ENCODE measurements at places on chromosomes 2 and 18.
A peak's percentile ranks its signal among the peaks of the same experiment; 100 is the strongest.

DNA sequence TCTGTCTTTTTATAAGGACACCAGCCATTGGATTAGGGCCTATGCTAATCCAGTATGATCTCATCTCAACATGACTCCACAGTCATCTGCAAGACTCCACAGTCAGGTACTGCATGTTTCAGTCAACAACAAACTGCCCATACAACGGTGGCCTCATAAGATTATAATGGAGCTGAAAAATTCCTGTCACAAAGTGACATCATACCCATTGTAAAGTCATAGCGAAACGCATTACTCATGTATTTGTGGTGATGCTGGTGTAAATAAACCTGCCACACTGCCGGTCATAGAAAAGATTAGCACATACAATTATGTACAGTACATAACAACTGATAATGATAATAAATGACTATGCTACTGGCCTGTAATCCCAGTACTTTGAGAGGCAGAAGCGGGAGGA, 102.2 kb downstream of the TEX51 start:
- DNase-seq = peak; percentile 61

DNA sequence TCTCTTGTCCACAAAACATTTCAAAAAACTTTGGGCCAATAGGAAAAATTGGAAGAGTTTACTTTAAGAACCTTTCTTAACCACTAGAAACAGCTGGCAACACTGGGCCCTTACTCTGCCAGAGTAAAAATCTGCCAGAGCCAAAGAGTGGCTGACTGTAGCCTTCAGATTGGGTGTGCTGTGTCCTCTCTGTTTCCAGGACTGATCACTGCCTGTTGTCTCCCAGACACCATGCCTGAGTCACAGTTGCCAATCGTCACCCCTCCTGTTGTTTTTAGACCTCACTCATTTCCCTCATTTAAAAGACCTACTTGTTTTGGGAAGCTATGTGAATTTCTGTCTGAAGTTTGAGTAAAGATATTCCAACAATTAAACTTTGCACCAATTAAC, 159.1 kb downstream of the PPP1R1C start:
- no peak for DNase-seq

DNA sequence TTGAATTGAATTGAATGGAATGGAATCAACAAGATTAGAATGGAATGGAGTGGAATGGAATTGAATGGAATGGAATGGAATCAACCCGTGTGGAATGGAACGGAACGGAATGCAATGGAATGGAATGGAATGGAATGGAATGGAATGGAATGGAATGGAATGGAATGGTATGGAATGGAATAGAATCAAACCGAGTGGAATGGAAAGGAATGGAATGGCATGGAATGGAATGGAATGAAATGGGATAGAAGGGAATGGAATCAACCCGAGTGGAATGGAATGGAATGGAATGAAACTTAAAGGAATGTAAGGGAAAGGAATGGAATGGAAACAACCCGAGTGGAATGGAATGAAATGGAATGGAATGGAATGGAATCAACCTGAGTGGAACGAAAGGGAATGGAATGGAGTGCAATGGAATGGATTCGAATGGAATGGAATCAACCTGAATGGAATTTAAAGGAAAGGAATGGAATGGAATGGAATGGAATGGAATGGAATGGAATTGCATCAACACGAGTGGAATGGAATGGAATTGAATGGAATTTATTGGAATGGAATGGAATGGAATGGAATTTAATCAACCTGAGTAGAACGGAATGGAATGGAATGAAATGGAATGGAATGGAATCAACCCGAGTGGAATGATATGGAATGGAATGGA, 1146.6 kb downstream of the RPIA start:
- DNase-seq = no peak

DNA sequence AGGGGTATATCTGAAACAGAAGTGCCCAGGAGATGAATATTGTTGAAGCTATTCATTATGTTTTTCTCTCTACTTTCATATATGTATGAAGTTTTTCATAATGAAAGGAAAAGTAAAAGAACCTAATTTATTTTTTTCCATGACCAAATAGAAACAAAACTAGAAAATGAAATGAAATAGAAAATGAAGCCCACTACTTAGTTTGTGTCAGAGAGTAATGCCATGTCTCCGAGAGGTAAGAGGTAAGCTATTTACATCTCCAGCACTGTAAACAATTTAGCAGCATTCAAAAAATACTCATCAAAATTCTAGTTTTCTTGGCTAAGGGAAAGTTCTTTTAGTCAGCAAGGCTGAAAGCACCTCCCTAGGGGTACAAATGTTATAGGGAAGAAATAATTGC, 238.6 kb downstream of the PTH2R start:
- DNase-seq = no peak

DNA sequence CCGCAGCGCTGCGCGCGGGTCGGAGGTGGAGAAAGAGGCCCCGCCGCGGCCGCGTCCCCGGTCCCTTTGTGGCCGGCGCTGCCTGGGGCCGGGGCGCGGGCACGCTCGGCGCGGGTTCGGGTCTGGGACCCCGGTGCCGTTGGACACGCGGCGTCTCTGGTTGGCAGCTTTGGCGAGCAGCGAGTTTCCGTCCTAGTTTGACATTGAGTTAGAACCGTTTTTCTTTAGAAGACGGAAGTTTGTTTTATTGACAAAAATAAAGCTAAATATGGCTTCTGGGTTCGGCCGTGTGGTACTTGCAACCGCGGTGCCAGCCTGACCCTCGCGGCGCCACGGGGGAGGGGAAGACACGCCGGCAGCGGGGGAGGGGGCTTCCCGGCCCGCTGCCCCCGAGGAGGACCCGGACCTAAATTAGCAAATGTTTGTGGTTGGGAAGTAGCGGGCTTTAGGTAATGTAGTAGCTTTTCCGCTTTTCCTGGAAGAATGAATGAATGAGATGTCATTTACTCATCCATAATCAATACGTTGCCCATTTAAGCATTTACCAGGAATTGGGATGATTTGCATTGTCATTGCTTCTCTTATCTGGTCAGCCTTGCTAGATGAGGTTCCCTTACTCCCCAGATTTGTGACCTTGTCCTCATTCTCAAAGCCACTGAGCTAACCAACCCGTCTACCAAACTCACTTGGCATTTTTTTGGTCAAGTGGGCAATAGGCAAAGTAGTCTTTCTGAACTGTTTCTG, 530 bp downstream of the GALNT1 start:
- no peak for DNase-seq

- DNase-seq = no peak
These were observed 1.8 kb downstream of the KIF5C start for GRCh38 chr2:148876595-148877402.

DNA sequence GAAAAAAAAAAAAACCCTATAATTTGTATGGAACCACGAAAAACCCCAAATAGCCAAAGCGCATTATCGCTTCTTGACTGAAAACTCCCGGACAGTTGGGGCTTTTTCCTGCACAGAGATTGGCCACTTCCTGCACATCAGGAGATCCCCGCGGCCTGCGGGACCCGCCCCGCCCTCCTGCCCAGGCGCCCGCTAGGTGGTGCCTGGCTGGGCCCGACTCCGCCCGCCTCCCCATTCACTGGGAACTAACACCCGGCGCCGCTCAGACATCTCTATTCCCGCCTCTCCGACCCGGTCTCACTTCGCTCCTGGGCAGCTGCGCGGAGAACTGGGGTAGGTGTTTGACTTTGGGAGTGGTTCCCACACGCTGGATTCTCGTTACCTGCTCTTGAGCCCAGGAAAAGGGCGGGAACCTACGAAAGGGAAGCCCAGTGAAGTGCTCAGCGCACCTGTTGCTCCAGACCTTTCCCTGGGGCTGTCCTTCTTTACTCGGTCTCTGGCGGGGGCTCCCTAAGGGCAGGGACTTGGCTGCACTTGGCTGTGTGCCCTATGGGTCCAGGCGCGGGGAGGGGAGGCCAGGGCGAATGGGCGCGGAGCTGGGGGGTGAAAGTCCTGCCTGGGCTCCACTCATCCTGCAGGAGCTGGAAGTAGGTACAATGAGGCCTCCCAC, at the start of gene HMSD:
TSS of gene HMSD (plus strand) at position 234 of the 670 bp plus-strand sequence. CDS start 4,155 bp downstream, outside the sequence.
- no peak for DNase-seq

GRCh38 chr2:44821500-44821899, 120.0 kb upstream of the SIX3 start:
- DNase-seq = no peak

DNA sequence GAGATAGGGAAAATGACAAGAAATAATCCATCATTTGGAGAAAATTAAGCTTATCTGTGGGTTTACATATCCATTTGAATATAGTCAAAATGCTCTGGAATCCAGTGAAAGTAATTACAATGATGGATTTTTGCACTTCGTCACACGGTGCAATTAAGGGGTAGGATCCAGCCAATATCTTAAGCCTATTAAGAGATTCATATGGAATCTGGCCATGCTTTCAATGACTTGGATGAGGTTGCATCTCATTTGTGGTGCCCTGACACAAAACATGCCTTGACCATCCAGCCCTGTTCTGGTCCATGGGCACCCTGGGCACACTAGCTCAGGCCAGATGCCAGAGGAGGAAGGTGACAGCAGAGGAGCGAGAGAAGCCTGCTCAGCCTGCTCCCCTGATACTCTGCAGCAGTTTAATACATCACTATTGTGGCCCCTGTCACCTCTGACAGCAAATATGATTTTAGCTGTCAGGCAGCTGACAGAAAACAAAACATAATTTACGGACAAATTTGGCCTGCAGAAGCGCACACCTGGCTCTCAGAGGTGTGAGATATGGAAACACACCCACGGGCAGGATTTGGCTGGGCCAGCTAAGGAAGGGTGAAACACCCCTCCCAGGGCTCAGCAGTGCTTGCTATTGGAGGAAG, 94.1 kb upstream of the ST8SIA3 start:
- no peak for DNase-seq

DNA sequence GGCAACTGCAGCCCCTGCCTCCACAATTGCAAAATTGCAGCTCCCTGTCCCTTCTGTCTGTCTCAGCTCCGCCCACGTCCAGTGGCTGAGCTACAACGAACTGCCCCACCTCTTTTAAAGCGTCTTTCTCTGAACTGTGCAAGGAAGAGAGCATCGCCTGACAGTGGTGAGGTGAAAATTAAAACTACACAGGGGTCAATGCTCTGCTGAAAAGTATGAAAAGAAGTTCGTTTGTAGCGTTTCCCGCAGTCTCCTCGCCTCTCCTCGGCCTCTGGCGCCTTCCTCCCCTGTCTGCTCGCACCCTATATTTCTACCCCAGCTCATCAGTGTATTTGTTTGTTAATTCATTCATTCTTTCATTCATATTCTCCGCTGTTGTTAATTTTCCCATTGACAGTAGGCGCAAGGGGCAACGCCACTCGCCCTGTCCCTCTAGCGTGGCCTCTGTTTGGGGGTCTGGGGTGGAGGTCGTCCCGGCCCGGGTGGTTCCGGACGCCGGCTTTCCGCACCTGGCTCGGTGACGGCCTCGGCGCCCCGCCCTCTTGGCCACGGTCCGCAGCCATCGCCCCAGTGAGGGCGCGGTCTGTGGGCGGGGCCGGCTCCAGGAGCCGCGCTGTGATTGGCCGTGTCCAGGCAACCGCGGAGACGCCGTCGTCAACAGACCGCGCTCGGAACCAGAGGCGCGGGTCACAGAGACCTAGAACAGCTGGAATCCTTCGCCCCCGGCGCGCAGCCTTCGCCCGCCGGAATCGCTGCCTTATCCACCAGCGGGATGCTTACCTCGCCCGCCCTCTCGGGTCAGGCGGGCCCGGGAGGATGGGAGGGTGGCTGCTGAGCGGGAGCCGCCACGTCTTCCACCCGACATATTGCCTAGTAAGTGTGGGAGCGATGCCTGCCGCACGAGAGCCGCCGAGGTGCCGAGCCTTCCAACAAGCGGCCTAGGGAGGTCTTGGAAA, at the start of gene VWA3B:
TSS of gene VWA3B (plus strand) at position 677 of the 956 bp plus-strand sequence. CDS start 5,926 bp downstream, outside the sequence.
- DNase-seq = no peak

GRCh38 chr2:27263287-27264252, 723 bp upstream of the SLC30A3 start:
- DNase-seq = no peak

GRCh38 chr2:10238396-10238795, 64.3 kb upstream of the HPCAL1 start:
- no peak for DNase-seq

DNA sequence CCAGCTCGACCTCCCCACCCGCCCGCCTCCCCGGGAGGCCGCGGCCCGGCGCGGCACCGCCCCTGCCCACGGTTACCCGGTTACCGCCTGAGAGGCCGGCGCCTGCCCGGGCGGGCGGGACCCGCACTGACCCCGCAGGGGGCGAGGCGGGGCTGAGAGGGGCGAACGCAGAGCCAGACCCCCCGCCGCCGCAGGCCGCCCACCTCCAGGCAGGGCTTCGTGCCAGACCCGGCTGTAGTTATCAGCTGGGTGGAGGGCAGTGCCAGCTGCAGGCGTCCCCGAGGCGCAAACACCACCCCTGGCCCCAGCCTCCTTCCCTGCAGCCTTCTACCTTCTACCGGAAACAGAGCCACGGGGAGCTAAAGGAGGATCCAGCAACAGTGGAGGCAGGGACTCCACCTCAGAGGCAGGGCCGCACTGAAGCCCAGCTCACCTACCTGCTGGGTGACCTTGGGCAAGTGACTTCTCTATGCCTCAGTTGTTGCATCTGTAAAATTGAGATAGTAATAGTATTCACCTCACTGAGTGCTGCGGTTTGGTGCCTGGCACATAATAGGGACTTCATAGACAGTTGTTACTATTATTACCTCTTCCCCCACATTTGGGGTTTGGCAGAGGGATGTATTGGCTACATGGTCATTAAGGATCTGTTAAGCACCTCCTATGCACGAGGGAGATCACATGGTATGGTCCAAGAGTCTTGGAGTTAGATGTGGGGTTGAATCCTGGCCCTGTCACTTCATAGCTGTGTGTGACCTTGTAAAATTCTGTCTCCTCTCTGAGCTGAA, 231.6 kb upstream of the SMAD2 start:
- no peak for DNase-seq

- no peak for DNase-seq
These were observed 274.0 kb upstream of the SPRED2 start for GRCh38 chr2:65706411-65706810.

DNA sequence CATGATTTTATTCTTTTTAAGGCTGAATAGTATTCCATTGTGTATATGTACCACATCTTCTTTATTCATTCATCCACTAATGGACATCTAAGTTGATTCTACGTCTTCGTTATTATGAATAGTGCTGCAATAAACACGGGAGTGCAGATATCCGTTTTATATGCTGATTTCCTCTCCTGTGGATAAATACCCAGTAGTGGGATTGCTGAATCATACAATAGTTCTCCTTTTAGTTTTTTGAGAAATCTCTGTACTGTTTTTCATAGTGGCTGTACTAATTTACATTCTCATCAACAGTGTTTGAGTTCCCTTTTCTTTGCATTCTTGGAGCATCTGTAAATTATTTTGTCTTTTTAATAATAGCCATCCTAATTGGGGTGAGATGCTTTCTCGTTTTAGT, 114.5 kb downstream of the RGPD3 start:
- no peak for DNase-seq

DNA sequence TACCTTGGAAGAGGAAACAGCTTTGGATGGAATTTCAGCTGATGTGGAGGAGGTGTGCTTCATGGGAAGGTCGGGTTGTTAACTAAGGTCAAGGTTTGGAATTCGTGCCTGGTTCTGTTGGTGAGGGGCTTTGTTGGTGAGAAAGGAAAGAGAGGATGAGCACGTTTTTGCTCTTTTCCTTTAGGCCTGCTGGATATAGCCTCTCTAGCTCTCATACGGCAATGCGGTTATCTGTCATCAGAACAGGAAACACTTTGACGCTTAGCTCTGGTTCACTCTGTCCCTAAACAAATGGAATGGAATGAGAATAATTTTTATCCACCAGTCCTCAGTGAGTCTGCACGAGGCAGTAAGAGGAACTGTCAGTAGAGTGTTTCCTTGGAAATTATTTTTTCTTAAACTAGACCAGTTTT, 169.7 kb upstream of the NOSTRIN start:
- no peak for DNase-seq
